ENCODE measurements at places on chromosomes 1 and 21.

DNA sequence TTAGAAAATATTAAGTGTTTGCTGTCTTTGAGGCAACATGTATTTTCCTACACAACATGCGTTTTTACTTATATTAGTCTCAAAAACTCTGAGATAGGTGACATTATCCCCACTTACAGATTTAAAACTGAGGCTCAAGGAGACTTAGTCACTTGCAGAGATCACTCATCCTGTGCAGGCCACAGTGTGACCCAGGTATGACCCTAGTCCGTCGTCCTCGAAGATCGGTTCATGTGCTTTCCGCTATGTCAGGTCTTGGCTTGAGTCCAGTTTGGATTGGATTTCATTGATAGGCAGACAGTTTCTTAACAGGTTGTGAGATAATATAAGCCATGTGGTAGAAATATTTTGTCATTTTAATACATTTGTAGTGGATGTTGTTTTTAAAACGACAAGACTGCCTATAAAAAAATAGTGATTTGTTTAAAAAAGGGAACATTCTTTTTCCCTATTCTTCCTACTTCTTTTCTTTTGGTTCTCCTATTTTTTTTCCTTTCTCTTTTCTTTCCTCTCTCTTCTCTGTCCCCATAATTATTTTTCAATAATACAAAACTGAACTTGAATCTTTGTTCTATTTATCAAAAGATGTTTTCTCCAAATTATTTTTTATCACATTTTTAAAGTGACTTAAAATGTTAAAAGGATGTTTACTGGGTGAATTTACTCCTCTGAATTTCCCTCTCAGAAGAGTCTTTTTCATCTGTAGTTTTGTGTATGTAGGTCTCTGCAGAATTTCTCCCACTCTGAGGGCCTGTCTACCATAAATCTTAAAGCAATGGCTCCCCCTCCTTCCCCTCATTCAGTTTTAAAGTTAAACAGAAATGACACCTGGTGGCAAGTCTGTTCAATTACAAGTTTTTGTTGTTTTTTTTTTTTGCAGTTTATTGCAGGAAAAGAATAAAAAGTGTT, 81.8 kb downstream of the PHTF1 start:
- DNase-seq: no peak

GRCh38 chr1:53419034-53419433, 40.2 kb upstream of the DMRTB1 start:
- DNase-seq: no peak

DNA sequence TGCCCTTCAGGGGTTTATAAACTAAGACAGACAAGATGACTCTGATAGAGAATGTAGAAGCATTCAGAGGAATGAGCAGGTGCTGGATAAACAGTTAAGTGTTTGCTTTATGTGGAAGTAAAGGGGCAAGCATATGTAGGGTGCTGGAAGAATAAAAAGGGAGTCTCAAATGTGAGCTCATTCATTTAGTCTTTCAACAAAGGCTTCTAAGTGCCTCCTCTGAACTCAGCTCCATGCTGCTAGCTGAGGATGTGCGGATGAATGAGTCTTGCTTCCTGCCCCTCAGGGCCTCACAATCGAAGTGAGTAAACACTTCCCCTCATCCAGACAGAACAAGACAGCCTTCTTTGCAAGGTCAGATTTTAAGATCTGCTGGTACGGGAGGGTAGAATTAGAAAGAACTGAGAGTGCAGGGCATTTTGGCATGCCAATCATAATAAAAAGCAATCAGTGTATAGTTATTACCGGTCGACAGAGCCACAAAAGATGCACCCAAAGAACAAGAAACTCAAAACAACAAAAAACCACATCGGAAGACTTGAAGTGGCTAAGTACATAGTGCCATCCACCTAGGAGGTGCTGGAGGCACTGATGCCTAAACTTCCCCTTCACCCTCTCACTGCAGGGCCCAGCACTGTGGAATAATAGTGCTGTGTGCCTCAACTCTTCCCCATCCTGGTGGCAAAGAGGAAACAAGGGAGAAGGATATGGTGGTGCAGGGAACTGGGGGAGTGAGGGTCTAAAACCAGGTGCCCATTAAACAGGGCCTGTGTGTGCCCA, 69.8 kb downstream of the TNR start:
- no peak for DNase-seq

GRCh38 chr1:78490861-78491450, at the start of gene PTGFR:
PTGFR (plus strand) TSS chr1:78490974; CDS start chr1:78492744, 1,770 bp downstream.
- DNase-seq: no peak

- no peak for DNase-seq
Observed at GRCh38 chr1:54816951-54817350, 15.8 kb upstream of the TTC22 start.

DNA sequence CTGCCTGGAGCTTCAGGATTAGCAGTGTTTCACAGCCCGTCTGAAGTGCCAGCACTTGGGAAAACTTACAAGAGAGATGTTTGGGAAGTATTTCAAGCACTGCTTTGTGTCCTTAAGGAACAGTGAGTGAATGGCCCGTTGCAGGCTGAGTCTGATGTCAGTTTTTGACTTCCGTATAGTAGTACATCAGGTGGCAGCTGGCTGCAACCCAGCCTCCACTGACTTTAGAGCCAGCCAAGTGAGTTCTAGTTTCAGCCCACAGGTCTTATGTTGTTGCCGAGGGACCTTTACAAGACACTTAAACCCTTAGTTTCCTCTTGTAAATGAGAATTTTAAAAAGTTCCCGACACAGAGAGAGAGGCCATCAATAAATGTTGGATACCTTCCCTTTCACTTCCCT, 35.0 kb downstream of the UCK2 start:
- no peak for DNase-seq

GRCh38 chr1:44038876-44039657, 7.8 kb upstream of the SLC6A9 start:
- DNase-seq: no peak

DNA sequence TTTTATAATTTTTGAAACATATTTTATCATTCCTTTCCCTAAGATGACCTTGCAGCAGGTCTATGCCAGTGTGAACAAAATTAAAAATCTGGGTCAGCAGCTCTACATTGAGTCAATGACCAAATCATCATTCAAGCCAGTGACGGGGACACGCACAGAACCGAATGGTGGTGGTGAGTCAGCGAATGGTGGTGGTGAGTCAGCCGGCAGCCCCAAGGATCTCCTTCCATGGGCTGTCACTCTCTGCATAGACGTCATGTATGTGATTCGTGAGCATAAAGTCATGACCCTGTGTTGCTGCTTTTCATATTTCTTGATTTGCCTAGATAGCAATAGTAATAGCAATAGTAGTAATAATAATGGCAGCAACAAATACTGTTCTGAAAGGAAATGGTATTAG, 26.3 kb downstream of the PER3 start:
- peak; percentile 41 for DNase-seq

DNA sequence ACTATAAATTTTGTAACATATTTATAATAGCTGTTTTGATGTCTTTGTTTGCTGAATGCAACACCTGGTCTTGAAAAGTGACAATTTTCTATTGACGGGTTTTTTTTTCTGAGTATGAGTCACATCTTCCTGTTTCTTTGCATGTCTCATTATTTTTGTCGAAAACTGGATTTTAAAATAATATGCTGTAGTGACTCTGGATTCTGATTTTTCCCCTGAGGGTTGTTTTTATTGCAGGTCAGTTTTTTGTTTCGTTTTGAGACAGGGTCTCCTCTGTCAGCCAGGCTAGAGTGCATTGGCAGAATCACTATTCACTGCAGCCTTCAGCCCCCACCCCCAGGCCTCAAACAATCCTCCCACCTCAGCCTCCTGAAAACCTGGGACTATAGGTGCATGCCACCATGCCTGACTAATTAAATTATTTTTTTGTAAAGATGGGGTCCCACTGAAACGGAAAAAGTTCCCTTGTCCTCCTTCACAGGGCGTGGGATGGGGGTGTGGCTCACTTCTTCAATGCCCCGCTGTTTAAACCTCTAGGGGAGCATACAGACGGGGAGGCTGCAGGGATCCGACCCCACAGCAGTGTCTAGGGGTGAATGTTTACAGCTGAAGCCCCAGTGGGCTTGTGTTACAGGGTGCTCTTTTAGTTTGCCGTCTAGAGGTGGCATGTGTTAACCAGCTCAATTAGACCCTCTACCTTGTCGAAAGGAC, 11.3 kb upstream of the PPIE start:
- no peak for DNase-seq

- no peak for DNase-seq
Observed at GRCh38 chr1:4601941-4602340, 52.5 kb upstream of the AJAP1 start.

DNA sequence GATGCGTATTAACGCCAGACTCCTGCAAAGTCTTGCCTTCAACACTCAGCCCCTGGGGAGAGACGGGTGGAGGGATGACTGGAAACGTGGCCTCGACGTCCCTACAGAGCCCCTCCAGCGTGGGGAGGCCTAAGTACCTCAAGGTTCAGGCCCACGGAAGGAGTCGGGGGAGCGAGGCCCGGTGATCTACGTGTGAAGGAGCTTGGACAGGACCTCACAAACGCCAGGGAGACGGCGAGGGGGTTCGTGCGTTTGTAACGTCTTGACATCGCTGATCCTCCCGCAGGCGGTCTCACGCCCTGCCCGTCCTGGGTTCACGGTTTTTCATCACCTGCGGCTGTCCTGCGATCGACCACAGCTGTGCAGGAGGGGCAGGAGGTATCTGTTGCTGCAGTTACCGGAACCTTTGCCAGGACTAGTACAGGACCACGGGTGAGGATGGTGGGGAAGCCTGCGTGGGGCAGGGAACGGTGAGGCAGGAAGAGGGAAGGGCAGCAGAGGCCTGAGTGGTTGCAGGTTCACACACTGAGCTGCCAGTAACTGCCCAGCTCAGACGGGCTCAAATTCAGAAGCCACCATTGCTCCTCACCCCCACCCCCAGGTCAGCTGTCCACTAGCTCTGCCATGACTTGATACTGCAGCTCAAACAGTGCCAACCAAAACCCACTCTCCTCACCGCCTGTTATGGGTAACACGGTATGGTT, 889 bp upstream of the CCNL2 start:
- DNase-seq: peak; percentile 45

GRCh38 chr1:153470707-153471106, 10.3 kb upstream of the S100A7 start:
- no peak for DNase-seq

GRCh38 chr21:26553898-26554297, 19.2 kb downstream of the CYYR1 start:
- DNase-seq: no peak

GRCh38 chr1:154351363-154352068, 26.2 kb downstream of the ATP8B2 start:
- no peak for DNase-seq

- no peak for DNase-seq
Observed at GRCh38 chr1:56336982-56337381, 242.4 kb downstream of the PLPP3 start.

DNA sequence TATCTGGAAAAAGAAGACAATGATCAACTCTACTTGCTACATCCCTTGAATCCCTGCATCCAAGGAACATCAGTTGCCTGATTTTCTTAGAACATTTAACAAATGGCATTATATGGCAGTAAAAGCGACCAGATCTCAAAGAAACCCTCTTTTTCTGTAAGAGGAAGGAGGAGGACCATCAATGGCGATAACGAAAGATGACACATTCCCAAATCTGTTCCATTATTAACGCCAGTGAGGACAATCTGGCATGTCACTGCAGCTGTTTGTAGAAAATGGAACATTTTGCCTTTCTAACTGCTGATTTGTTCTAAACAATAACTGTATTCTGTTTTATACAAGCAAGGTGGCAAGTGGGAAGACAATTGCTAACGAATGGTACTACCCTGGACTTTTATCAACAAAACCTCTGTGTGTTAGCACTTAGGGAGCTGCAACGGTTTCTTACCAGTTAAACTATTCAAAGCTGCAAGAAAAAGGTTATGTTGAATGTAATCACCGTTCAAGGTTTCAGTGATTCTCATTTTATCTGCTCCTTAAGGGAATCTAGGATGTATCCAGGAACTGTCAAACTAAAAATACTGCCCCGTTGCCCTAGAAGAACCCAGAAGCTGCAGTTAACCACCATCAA, 251.9 kb downstream of the SDCCAG8 start:
- no peak for DNase-seq

DNA sequence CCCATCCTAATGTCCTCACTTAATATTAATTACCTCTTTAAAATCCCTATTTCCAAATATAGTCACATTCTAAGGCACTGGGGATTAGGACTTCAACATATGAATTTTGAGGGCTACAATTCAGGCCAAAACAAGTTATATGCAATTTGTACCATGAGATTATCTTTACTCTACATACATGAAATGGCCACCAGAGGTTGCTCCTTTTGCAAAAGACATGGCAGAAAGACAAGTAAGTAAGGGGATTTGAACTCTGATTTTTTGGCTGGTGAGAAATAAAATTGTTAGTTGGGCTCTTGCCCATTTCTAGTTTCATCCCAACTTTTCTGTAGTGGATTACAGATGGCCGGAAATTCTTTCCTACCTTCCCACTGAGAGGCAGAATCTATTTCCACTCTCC, 4.8 kb upstream of the ALG6 start:
- no peak for DNase-seq

DNA sequence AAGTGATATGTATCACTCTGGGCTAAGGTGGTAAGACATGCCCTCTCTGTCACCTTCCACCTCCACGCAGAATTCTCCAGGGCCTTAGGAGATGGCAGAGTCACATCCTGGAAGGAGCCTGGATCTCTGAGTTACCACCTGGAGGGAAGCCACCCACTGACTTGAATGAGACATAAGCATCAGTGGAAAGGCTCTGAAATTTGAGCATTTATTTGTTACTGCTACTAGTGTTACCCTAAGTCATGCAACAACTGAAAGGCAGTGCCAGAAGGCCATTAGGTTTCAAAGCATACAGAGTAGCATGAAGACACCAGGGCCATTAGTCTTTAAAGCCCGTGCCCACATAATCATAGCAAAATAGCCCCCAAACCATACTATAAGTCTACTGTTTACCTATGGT, 230.3 kb upstream of the IRF2BP2 start:
- DNase-seq: no peak

GRCh38 chr1:58904299-58905125, 120.7 kb upstream of the JUN start:
- no peak for DNase-seq

- no peak for DNase-seq
Observed at GRCh38 chr1:213049232-213049631, 1.8 kb upstream of the RPS6KC1 start.

DNA sequence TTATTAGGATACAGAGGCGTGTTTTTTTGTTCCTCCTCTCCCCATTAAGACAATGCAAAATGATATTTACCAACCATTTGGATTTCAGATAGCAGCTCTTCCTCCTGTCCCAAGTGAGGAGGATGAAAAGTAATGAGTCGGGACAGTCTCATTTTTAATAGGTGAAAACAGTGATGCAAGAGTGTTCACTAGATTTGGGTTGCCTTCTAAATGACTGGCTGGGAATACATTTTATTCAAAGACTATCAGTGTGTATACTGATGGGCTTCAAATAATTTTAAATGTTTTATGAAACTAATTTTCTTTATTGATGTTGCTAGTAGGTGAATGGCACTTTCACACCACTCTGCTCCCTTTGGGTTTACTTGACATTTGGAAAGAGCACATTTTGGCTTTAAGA, 2.1 kb downstream of the RCOR3 start:
- DNase-seq: no peak

All from activated CD4-positive, CD25-positive, alpha-beta regulatory T cell treated with anti-CD3 and anti-CD28 coated beads, Interleukin-2, amount 50 U/mL, for 72 hours (primary cell).